Naive thymus-derived CD4-positive, alpha-beta T cell (primary cell): ENCODE measurements at places on chromosomes 3 and 15. TPM values are rescaled to one million over a fixed set of nuclear protein-coding genes. Genes with fewer than 3 reads are reported as not detected.

GOLGB1 gene
- polyA plus RNA-seq, result 11.1 TPM

DNA sequence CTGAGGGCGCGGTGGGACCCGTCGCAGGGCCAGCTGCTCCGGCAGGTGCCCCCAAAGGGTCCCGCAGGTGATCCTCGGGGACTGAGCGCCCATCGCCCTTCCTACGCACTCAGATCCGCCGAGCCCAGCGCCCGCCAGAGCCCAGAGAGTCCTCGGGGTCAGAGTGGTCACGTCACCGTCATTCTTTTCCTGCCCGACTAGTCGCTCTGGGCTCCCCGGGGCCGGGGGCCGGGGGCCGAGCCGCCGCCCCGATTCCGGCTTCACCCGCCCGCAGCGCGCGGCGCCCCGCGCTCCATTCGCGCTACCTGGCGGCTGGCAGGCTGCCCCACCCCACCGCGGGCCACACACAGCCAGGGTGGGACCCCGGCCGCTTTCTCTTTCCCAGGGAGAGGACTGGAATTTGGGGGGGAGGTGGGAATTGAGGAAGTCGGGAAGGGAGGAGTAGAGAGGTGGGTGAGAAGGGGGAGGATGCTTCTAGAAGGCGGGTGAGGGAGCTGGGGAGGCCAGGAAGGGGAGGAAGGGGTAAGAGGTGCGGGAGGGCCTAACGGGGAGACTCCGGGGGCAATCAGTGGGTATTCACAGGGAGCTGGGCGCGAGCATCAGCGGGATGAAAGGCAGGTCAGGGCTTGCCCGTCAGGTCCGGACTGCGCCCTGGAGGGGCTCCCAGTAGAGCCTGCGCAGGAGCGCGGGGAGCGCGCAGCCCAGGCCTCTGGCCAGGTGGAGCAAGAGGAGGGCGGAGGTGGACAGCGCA, 36.1 kb upstream of the EPHB3 start:
- H3K27me3 ChIP-seq, result peaks cover 8% of the 10 kb centered on the region
- no peak for DNase-seq
- peak overlapping the region; percentile 73 for H3K4me3 ChIP-seq
- H3K27ac ChIP-seq, result peak overlapping the region; percentile 21
- no peaks in the 10 kb centered on the region for H3K36me3 ChIP-seq

TRH gene
- not detected for polyA plus RNA-seq

- no peak overlapping the region for H3K4me3 ChIP-seq
- no peak for DNase-seq
- H3K27me3 ChIP-seq, result no peaks in the 10 kb centered on the region
- no peaks in the 10 kb centered on the region for H3K36me3 ChIP-seq
Measured at GRCh38 chr3:135215516-135215915, 420.5 kb downstream of the EPHB1 start.

- peaks cover 2% of the 10 kb centered on the region for H3K27me3 ChIP-seq
- H3K27ac ChIP-seq, result no peak overlapping the region
- H3K4me3 ChIP-seq, result no peak overlapping the region
- no peak for DNase-seq
Measured at GRCh38 chr15:82712036-82712435, 2.4 kb upstream of the AP3B2 start.

POLQ gene
- polyA plus RNA-seq, result 0.09 TPM

DNA sequence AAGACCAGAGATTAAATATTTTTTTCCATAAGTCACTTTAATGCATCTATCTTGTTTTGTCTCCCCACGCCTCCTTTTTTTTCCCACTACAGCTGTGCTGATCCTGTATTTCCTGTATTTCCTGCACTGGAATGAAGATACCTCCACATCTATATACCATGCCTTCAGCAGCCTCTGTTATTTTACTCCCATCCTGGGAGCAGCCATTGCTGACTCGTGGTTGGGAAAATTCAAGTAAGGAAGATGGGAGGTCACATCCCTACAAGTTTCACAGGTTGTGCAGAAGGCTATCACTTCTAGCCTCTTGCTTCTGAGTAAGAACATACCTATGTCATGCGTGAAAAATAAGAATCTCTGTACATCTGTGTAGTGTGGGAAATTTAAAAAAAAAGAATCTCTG, 3.1 kb downstream of the SLC15A2 start:
- no peak overlapping the region for H3K27ac ChIP-seq
- H3K36me3 ChIP-seq, result no peaks in the 10 kb centered on the region
- no peak for DNase-seq
- no peaks in the 10 kb centered on the region for H3K27me3 ChIP-seq

DNA sequence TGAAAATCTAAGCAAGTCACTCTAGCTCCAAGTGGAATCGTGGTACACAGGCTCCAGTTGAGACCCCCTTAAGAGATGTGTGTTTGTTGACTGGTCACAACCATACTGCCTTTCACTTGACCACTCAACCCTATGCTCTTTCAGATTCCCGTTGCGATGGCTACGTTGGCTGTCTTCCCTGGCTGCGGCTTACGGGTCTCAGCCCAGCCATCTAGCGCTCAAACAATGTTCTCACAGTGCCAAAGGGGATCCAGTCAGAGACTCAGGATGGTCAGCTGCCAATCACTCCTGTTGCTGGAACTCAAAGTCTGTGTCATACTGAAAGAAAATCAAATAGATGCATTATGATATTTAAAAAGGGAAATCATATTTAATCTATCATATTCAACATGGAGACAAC, 237.6 kb downstream of the ITPR1 start:
- no peak overlapping the region for H3K4me3 ChIP-seq
- no peaks in the 10 kb centered on the region for H3K4me1 ChIP-seq
- H3K27ac ChIP-seq, result no peak overlapping the region
- H3K36me3 ChIP-seq, result no peaks in the 10 kb centered on the region
- no peak for DNase-seq

DNASE1L3 gene
- not detected for polyA plus RNA-seq

DNA sequence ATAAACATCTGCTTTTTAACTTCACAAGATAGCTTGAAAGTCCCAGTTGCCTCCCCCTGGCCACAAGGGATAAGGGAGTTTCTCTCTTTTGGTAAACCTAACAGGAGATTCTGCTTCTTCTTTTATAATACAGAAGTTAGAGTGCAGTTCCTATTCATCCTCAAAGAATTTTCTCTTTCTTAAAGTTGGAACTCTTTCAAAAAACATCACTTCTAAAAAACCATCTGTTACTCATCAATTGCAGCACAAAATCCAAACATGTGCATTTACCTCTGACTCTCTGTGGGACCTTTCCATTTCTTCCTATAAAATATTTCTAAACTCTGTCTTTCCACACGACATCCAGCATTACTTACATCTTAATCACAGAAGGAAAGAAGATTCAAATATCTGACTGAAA, 5.1 kb downstream of the DPH6 start:
- no peak overlapping the region for H3K27ac ChIP-seq
- no peaks in the 10 kb centered on the region for H3K27me3 ChIP-seq
- no peaks in the 10 kb centered on the region for H3K36me3 ChIP-seq

DNA sequence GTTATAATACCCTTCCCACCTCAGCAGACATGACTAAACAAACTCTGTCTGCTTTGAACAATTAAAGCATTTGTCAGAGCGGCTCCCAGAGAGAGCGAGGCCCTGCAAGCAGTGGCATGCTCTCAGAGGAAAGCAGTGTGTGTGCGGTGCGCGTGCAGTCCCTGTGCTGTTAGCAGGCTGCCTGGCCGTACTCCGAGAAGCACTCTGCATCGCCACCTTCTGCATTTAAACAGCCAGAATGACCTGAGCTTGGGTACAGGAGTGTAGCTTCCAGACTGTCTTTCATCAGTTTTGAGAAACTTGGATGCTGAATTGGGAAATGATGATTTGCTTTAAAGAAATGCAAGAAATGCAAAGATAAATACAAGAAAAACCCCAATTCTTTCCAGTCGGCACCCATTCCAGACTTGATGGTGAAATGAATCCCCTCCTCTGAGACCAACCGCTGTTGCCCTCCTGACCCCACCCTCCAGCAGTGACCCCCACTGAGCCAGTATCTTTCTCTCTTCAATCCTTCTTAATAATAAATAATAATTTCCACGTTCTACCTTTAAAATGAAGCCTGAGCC, 113.5 kb downstream of the VGLL4 start:
- H3K4me1 ChIP-seq, result no peaks in the 10 kb centered on the region
- H3K27ac ChIP-seq, result no peak overlapping the region
- no peaks in the 10 kb centered on the region for H3K36me3 ChIP-seq
- DNase-seq, result no peak
- no peaks in the 10 kb centered on the region for H3K27me3 ChIP-seq

- no peak for DNase-seq
- no peaks in the 10 kb centered on the region for H3K27me3 ChIP-seq
- H3K36me3 ChIP-seq, result no peaks in the 10 kb centered on the region
- no peak overlapping the region for H3K4me3 ChIP-seq
- no peak overlapping the region for H3K27ac ChIP-seq
- H3K4me1 ChIP-seq, result no peaks in the 10 kb centered on the region
Measured at GRCh38 chr3:99686955-99687612, 48.7 kb downstream of the COL8A1 start.

DNA sequence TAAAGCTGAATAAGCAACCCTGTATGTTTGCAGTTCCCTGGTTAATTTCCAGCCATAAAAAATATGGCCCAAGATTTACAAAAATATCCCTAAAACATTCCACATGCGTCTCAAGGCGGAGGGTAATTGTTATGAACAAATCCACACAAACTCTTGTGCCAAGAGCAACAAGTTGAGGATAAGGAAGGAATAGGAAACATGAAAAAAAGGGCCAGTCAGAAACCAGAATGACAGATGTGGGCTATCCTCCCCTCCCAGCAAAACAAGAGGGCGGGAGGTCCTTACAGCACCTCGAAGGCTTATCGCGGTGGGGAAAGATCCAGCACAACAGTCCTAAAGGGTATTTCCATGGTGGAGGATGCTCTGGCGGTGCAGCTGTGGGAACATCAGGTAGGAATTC, 155.6 kb upstream of the HES1 start:
- H3K27me3 ChIP-seq, result no peaks in the 10 kb centered on the region
- DNase-seq, result no peak
- no peaks in the 10 kb centered on the region for H3K36me3 ChIP-seq
- no peaks in the 10 kb centered on the region for H3K4me1 ChIP-seq
